ENCODE measurements at places on chromosomes 1 and 21.

DNA sequence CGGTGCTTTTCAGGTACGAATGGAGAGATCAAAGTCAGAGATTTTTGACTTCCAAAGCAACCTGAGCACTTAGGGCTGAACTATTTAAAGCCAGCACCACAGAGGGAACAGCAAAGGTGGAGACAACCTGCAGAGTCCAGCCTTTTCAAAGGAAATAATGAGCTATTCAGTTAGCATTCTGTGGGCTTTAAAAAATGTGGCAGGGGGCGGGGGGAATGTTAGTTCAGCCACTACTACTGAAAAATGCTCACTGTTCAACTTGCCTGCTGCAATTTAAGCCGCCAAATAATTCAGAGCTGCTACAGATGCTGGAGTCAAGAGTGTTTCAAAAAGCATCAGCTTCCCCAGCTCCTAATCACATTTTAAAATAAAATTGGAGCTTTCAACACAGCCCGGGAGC, 473.3 kb upstream of the PLXNA2 start:
- no peak for DNase-seq

GRCh38 chr1:171748651-171749050, 6.8 kb upstream of the VAMP4 start:
- DNase-seq: no peak

DNA sequence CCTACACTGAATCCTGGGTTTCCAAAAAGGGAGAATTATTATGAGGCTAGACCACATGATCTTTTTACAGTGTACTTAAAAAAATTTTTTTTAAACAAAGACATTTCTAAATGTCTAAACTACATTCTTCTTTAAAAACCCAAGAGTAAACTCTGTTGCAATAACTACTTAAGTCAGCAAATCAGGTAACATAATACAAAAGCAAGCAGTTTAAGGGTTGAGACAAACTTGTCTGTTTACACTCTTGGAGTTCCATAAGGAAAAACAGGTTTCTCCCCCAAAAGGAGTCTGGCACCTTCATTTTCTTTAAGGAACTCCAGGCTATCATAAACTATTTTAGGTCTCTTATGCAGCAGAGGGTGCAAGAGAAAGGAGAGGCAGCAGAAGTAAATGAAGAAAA, 12.5 kb upstream of the ANKRD45 start:
- DNase-seq: no peak

DNA sequence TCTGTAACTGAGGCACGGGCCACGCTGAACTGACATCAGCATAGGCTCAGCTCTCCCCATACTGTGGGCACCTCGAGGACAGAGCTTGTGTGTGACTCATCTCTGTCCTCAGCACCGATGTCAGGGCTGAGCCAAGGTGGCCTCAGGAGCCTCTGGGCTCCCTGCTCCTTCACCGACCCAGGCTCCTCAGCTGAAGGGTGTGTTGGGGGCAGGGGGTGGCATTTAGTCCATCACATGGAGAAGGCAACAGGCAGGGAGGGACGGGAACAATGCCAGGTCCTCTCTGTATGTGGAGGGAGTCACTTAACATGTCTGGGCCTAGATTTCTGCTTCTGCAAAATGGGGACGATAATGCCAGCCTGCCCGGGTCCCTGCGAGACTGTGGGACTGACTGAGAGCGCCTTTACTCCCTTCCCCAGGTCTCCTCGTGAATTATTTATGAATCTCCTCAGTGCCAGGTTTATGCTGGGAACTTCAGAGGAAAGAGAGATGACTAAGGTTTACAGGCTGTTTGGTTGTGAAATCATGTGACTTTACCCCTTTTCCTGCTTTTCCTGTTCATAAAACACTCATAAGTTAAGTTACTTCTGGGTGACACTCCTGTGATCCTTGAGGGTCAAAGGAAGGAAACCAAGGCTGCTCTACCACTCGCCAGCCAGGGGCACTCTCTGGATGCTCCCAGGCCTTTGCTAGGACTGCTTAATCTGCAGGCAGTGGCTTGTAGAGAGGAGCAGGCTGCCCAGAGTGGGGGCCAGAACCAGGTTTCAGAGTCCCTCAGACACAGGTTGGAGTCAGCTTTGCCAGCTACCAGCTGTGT, 16.2 kb downstream of the TTC39A start:
- peak; percentile 53 for DNase-seq

DNA sequence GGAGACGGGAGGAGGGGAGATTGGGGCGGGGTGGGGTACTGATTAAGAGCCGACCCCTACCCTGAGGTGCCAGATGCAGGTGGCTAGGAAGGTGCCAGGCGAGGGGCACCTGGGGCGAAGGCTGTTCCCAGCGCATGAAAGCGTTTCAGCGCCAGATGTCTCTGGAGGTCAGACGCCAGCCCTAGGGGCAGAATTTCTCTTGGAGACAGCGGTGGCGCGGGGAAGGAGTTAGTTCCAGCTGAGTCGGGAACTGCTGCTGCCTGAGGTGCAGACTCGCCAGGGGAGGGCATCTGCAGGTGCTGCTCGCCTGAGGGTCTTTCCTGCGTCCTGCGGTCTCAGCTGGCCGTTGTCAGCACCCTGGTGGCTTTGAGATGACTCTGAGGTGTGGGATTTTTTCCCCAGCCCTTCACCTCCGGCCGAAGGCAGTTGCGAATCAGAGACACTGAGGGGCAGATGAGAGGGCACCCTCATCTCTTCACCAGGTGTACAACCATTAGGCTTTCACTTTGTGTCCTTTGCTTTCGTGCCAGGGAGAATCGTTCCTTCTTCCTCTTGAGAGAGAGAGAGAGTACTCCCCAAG, 539 bp downstream of the CGN start:
- DNase-seq: peak; percentile 66

GRCh38 chr1:181969902-181970301, 91.6 kb downstream of the ZNF648 start:
- no peak for DNase-seq

DNA sequence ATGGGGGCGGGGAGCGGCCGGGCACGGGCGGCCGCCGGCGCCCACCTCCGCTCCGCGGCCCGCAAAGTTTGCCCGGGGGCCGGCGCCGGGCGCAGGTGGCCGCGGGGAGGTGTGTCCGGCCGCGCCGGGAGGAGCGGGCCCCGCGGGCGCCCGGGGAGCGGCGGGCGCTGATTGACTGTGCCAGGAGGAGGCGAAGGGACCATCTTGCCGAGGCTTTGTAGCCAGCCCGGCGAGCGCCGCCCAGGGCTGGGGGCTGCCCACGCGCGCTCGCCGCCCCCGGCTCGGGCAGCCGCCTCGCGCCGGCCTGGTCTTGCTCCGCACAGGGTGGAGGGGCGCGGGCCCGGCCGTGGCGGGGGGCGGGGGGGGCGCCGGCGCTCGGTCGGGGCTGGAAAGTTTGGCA, 432 bp downstream of the EPHB2 start:
- no peak for DNase-seq

- no peak for DNase-seq
Observed at GRCh38 chr1:27632387-27633297, 2.3 kb downstream of the FGR start.

GRCh38 chr1:80059940-80060339, 1053.4 kb upstream of the ADGRL4 start:
- DNase-seq: no peak
